ENCODE measurements at places on chromosomes 11 and 22.
A peak's percentile ranks its signal among the peaks of the same experiment; 100 is the strongest.

GRCh38 chr22:39941601-39942000 is 18.6 kb upstream of the TMA7B start:
- DNase-seq, result no peak

GRCh38 chr11:118907051-118908042 is 18.4 kb downstream of the BCL9L start:
- peak; percentile 86 for DNase-seq

- DNase-seq, result no peak
Observed at GRCh38 chr22:28205926-28206325, 286.9 kb upstream of the PITPNB start.

- no peak for DNase-seq
Observed at GRCh38 chr22:39724390-39724789, 153.8 kb downstream of the CACNA1I start.

DNA sequence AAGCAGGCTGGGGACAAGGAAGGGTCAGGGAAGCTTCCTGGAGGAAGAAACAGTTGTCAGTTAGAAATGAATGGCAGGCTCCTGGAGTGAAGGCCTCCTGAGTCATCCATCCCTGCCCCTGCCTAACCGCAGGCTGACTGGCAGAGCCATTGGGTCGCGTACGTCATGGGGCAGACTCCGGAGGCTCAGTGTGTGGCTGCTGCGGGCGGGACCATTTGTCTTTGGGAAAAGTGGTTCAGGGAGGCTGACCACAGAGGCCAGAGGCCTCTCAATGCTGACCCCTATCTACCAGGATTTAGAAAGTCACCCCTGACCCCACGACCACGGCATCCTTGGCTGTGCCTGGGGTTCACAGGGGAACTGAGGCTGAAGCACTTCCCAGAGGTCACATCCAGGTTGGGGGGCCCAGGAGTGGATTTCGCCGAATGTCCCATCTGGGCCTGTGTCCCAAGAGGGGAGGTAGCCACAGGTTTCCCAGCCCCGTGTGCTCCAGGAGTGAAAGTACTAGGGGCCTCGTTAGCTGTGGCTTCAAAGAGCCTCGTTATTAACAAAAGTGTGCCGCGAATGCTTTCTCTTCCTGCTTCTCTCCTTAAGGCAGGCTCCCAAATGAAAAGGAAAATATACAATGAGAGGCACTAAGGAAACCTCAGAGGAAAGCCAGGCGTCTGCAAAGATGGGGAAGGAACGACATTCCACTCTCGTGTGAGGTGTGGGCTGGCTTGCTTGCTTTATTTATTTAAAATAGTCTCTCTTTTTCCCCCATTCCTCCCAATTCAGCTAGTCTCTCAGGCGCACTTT is 58.9 kb downstream of the FLRT1 start:
- DNase-seq, result no peak

GRCh38 chr11:126409620-126409985 is 54.1 kb downstream of the ST3GAL4 start:
- no peak for DNase-seq

- no peak for DNase-seq
Observed at GRCh38 chr11:106398502-106399075, 321.1 kb downstream of the AASDHPPT start.

DNA sequence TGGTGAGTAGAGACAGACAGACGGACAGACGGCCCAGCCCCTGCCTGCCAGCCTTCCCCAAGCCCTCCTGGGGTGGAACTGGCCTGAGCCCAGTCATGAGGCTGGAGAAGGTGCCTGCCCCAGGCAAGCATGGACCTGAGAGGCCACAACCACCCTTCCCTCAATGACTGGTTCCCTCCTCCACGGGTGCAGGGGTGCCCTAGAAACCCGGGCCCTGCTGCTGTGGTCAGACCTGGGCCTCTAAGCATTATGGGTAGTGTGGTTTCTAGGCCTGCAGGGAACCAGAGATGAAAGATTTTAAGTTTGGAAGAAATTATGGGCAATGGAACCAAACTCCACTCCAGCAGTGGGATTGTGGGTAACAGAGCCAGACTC is 13.5 kb downstream of the RHBDD3 start:
- no peak for DNase-seq

DNA sequence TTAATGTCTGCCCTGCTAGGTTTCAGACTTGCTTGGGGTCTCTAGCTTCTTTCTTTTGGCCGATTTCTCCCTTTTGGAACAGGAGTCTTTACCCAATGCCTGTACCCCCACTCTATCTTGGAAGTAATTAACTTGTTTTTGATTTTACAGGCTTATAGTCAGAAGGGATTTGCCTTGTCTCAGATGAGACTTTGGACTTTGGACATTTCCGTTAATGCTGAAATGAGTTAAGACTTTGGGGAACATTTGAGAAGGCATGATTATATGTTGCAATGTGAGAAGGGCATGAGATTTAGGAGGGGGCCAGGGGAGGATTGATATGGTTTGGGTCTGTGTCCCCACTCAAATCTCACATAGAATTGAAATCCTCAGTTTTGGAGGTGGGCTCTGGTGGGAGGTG is 5.1 kb downstream of the KDM4F start:
- DNase-seq, result no peak

DNA sequence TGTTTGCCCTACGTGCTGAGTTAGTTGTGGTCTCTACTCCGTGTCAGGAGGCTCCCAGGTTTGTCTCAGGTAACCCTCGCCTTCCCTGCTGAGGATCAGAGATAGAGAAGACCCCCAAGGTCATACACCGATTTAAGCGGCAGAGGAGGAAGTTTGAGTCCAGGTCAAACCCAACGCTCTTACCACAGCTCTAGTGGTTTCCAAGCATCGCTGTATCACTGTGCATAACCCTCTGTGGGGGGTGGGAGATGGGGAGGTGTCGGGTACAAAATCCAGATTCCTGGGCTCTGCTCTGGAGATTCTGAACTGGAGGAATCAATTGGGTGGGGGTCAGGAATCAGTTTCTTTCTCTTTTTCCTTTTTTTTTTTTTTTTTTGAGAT is 627 bp downstream of the DNAJC4 start:
- no peak for DNase-seq

GRCh38 chr11:90133560-90134477 is 644 bp upstream of the NAALAD2 start:
- DNase-seq, result no peak

GRCh38 chr11:93248602-93249001 is 50.8 kb upstream of the SLC36A4 start:
- no peak for DNase-seq

DNA sequence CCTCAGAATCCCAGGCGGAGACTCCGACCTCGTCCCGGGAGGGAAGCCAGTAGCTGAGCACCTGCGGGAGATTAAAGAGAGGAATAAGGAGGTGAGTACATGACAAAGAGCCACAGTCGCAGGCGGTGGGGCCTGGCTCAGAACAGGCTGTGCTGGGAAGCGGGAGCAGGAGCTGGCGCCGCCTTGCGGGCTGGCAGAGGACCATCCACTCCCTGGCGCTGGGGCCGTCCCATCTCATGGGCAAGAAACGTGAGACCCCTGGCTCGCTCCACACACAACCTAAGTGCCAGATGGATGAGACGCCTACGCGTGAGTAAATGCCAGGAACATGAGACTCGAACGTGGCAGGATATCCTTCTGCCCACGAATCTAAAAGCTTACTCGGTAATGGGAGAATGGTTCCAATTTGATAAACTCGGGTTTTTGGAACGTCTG is 6.3 kb downstream of the CEND1 start:
- no peak for DNase-seq

- DNase-seq, result no peak
Observed at GRCh38 chr22:32034275-32034674, 8.8 kb upstream of the SLC5A1 start.

GRCh38 chr11:10777806-10778205 is 26.8 kb downstream of the CTR9 start:
- no peak for DNase-seq

GRCh38 chr11:132177106-132177505 is 806.7 kb downstream of the NTM start:
- no peak for DNase-seq

DNA sequence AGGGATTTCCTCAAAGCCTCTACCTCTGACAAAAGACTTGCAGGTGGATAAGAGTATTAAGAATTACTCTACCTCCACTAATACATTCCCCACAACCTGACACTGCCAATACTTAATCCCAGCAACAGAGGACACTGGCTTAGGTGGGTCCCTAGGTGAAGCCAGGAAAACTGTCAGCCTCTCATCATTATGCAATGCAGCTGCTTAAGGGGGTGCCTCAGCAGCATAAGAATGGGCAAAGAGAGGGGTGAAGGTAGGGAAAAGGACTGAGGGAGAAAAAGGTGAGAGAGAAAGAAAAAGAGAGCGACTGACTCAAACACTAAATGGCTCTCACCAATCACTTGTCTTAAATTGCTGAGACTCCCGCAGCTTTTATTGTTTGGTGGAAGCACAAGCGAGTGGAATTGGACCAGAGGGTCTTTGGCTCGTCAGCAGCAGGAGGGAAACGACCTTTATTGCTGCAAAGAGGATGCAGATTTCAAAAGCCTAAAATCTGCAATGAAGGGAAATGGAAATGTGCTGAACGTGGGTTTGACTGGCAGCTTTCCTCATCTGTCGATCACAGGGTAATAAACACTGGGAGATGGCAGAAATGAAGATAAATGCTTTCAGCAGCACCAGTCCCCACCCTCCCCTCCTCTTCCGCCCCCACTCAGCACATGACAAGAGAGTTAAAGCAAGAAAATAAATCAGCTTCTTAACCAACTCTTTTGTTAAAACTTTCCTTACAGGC is 64.9 kb upstream of the CHRM4 start:
- no peak for DNase-seq

GRCh38 chr22:17862646-17863181 is 88.4 kb upstream of the BID start:
- DNase-seq, result no peak

DNA sequence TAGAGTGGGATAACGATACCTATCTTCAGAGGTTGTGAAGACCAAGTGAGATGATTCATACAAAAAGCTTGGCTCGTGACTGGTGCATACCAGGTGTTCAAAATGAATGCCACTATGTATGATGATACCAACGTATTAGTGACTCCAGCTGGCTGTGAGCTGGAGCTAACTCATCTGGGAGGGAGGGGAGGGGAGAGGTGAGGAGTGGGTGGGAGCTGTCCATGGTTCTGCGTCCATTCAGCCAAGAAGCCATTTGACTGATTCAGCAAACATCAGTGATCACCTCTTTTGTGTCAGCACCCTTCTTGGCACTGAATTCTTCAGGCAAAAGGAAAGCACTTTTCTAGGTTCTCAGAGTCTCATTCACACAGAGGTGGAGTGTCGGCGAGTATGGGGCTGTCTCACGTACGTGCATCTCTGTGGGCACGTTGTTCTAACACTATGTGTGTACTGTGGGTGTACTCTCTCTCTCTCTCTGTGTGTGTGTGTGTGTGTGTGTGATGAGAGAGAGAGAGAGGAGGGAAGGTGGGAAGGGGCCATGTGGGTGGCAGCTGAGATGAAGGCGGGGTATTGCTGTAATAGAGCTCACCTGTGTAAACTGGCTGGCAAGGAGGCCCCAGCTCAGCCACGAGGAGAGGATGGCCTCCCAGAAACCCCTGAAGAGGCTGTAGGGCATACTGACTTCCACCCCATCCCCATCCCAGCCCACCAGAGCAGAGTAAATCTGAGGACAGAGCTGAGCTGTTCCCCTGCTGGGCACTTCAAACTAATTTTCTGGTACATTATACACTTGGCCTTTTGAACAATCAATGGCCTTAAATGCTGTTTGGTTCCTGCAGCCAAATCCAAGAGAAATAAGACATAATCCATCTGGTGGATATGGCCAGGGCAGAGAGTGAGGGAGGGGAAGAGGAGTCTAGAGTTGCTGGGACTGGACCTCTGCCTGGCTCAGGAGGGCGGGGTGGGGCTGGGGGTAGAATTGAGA is 96.1 kb upstream of the THY1 start:
- DNase-seq, result no peak

DNA sequence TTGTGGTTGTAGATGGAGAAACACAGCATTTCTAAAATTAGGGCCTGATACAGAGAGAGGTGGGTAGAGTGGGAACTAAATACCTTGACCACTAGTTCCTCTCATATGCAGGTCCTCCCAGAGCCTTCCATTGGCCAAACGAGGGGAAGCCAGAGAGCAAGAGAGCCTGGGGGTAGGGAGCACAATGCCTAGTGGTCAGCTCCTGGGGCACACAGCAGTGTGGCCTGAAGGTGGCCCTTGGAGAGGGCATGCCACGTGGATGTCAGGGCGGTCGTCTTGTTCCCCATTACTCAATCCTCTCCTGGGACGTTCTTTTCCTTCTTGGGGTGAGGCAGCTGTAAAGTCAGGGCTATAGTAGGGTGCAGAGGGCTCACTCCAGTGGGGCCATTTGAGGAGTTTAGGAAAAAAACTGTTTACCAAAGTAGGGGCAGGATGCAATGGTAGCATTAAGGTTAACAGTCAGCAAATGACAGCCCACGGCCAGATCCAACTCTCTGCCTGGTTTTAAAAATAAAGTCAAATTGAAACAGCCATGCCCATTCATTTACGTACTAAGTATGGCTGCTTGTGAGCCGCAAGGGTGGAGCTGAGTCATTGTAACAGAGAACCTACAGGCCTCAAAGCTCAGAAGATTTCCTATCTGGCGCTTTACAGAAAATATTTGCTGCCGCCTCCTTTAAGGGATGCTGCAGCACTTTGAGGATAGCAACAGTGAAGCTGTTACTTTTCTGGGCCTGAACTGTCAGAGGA is 7.6 kb downstream of the MYO18B start:
- no peak for DNase-seq
